ENCODE measurements at places on chromosomes 2 and 18.

GRCh38 chr18:79613186-79613931, 66.2 kb upstream of the CTDP1 start:
- DNase-seq: no peak

GRCh38 chr18:33128581-33128980, 311.9 kb downstream of the CCDC178 start:
- DNase-seq: no peak

GRCh38 chr2:237291138-237291792, 122.7 kb downstream of the COL6A3 start:
- no peak for DNase-seq

- no peak for DNase-seq
These were observed 172.1 kb upstream of the LRRTM1 start for GRCh38 chr2:80476535-80477117.

DNA sequence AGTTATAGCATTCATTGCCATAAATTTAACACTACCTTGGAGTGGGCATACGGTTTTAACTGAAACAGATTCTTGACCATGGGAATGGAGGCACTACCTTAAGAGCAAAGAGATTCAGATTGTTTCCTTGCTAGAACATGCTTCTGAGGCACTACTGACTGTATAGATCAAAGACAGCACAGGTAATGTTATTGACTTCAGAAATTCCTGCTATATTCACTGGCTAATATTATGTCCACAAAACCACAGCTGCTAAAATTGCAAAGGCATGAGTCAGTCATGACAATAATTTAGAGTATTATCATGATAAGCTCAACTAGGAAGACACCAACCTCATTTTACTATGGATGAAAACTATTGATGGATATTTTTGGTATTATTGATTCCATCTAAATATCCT, 39.4 kb downstream of the SLC8A1 start:
- no peak for DNase-seq

- DNase-seq: no peak
These were observed 35.6 kb downstream of the HDLBP start for GRCh38 chr2:241279828-241280227.
